ENCODE measurements at places on chromosomes 6 and 20. TPM values are rescaled to one million over a fixed set of nuclear protein-coding genes. Genes with fewer than 3 reads are reported as not detected.
A peak's percentile ranks its signal among the peaks of the same experiment; 100 is the strongest.

The GCNT2 gene
- 54.3 TPM for total RNA-seq

The TINAG gene
- not detected for total RNA-seq

- H3K27ac ChIP-seq, result no peak overlapping the region
- H3K36me3 ChIP-seq, result no peaks in the 10 kb centered on the region
- no peaks in the 10 kb centered on the region for H3K27me3 ChIP-seq
- no peak for DNase-seq
- H3K4me3 ChIP-seq, result no peak overlapping the region
- H3K4me1 ChIP-seq, result no peaks in the 10 kb centered on the region
These were observed 29.3 kb upstream of the PRDM1 start for GRCh38 chr6:106056746-106057390.

GRCh38 chr6:41120058-41120457 is 34.1 kb downstream of the TREML1 start:
- H3K27ac ChIP-seq, result no peak overlapping the region
- no peak overlapping the region for H3K4me3 ChIP-seq
- no peaks in the 10 kb centered on the region for H3K27me3 ChIP-seq
- no peaks in the 10 kb centered on the region for H3K4me1 ChIP-seq
- DNase-seq, result no peak

The HLA-DPB1 gene
- total RNA-seq, result 32.3 TPM

The PSMB9 gene
- 2.9 TPM for total RNA-seq

The PNPLA1 gene
- total RNA-seq, result not detected

GRCh38 chr6:43970068-43970912 is 157.0 kb downstream of the MRPL14 start:
- no peaks in the 10 kb centered on the region for H3K27me3 ChIP-seq
- peak; percentile 37 for DNase-seq
- H3K4me3 ChIP-seq, result no peak overlapping the region
- H3K4me1 ChIP-seq, result no peaks in the 10 kb centered on the region
- no peak overlapping the region for H3K27ac ChIP-seq

DNA sequence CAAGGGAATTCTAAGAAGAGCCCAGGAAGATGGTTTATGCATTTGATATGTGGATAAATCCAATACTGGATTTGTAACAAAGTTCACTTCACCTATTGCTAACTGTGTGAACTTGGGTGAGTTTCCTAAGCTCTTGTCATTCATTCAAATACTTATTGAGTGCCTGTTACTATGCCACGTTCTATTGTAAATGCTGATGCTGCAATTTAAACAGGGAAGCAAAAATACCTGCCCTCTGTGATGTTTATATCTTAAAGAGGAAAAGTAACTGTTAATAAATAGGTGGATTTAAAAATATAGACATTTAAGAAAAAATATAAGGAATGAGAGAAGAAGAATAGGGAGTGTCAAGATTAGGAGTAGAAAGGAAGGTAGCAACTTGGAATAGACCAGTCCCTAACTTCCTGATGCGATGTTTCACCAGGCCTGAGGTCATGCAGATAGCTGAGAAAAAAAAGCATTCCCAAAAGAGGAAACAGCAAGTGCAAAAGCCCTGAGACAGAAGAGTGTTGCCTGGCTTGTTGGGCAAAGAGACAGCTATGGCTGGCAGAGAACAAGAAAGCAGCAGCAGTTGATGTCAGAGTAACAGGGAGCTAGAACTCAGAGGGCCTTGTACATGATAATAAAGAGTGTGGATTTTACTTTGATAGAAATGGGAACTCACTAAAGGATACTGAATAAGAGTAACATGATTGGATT is 54.3 kb upstream of the TCF21 start:
- no peaks in the 10 kb centered on the region for H3K27me3 ChIP-seq
- H3K36me3 ChIP-seq, result no peaks in the 10 kb centered on the region
- no peak overlapping the region for H3K4me3 ChIP-seq
- no peak for DNase-seq
- no peak overlapping the region for H3K27ac ChIP-seq
- H3K4me1 ChIP-seq, result no peaks in the 10 kb centered on the region

GRCh38 chr20:17493173-17493572 is 38.0 kb downstream of the BFSP1 start:
- DNase-seq, result no peak
- H3K4me1 ChIP-seq, result no peaks in the 10 kb centered on the region
- no peak overlapping the region for H3K27ac ChIP-seq
- no peaks in the 10 kb centered on the region for H3K36me3 ChIP-seq

The STK4 gene
- total RNA-seq, result 33.8 TPM

- DNase-seq, result no peak
- no peak overlapping the region for H3K27ac ChIP-seq
- no peaks in the 10 kb centered on the region for H3K36me3 ChIP-seq
- 0 out of 2 replicates have a peak, but pooled peaks cover 4% of the 10 kb centered on the region for H3K4me1 ChIP-seq
These were observed 517.3 kb upstream of the PTCHD4 start for GRCh38 chr6:48628316-48628715.

The TRIM31 gene
- total RNA-seq, result not detected

GRCh38 chr6:41966214-41966920 is 24.8 kb upstream of the CCND3 start:
- no peak for DNase-seq
- H3K27ac ChIP-seq, result peak overlapping the region; percentile 16
- no peaks in the 10 kb centered on the region for H3K36me3 ChIP-seq

GRCh38 chr20:40811660-40812414 is 122.8 kb upstream of the MAFB start:
- H3K27me3 ChIP-seq, result no peaks in the 10 kb centered on the region
- no peak overlapping the region for H3K4me3 ChIP-seq
- no peak for DNase-seq
- no peak overlapping the region for H3K27ac ChIP-seq

The PRSS16 gene
- total RNA-seq, result 20.2 TPM

DNA sequence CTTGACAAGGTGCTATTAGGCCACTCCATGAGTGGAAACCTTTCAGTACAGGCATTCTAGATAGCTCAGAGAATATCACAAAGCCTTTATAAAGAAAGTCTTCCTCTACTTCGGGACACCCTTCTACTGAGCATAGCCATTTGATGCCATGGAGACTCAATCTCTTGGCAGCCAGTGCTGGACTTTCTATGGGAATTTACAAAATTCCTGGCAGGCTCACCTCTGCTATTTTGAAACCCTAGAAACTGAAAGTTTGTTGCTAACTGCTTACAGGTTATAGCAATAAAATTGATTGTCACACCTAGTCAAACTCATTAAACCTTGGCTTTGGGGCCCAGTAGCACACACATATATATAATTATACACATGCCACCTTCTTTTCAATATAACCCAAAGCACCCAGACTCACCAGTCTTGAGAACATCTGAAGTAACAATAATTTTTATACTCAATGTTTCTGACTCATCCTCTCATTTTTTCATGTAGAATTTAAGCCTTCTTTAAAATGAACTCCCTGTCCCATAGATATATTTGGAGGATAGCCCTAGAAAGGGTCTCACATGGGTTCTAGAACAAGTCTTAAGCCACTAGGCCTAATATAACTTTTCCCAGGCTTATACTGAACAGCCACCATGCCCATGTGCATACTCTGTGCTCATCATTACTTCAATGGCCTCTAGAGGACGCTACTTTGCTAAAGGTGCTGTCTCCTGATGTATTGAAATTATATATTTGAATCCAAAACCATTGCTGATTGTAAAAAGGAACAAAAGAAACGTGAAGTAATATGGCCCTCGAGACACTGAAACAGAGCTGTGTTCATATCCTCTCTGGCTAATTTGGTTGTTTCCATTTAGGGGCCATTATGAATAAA is 368.1 kb upstream of the MARCKS start:
- H3K4me3 ChIP-seq, result no peak overlapping the region
- DNase-seq, result no peak
- no peaks in the 10 kb centered on the region for H3K4me1 ChIP-seq
- H3K36me3 ChIP-seq, result no peaks in the 10 kb centered on the region

The PDE7B gene
- total RNA-seq, result not detected

The CD109 gene
- 4.9 TPM for total RNA-seq

GRCh38 chr20:2387180-2387577 is 6.5 kb downstream of the TGM6 start:
- no peak overlapping the region for H3K27ac ChIP-seq
- peak; percentile 86 for DNase-seq
- H3K36me3 ChIP-seq, result no peaks in the 10 kb centered on the region
- H3K4me3 ChIP-seq, result no peak overlapping the region
- H3K4me1 ChIP-seq, result no peaks in the 10 kb centered on the region

The RIPPLY2 gene
- total RNA-seq, result 1.9 TPM

DNA sequence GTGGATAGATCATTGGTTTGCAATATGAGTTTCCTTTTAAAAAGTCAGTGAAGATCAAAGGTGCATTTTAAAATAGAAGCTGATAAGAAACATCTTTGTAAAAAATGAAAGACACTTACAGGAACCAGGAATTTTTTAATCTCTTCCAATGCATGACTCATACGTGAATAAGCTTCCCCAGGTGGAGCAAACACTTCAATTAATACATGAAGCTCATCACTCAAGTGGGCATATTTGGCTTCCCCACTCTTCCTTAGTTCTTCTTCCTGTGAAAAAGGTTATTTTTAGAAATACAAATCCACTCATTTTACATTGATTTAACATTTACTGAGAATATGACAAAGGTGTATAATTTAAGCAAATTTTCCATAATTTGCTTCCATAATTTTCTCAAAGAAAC is 308.1 kb downstream of the KHDRBS2 start:
- no peak overlapping the region for H3K4me3 ChIP-seq
- H3K36me3 ChIP-seq, result no peaks in the 10 kb centered on the region
- H3K4me1 ChIP-seq, result peaks cover 2% of the 10 kb centered on the region
- H3K27me3 ChIP-seq, result no peaks in the 10 kb centered on the region
- DNase-seq, result no peak
- H3K27ac ChIP-seq, result no peak overlapping the region

The SLC32A1 gene
- total RNA-seq, result 0.33 TPM

The GHRH gene
- total RNA-seq, result not detected

The IL17A gene
- not detected for total RNA-seq

DNA sequence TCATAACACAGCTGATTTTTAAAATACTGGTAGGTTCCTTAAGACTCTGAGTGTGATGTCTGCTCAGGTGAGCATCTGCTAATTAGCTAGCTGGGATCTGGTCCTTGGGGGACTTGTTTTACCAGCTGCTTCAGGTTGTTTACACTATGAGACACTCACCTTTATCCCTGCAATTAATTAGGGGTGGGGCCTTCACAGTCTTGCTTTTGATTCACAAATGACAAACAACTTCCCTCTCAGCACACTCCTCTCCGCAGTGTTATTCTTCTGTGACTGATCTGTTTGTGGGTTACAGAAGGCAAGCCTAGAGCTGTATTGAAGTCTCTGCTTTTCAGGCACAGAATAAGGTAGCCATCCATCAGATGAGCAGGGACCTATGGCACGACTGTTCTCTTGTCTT is 62.0 kb upstream of the CD83 start:
- DNase-seq, result no peak
- no peaks in the 10 kb centered on the region for H3K36me3 ChIP-seq
- H3K27me3 ChIP-seq, result no peaks in the 10 kb centered on the region
- H3K4me1 ChIP-seq, result no peaks in the 10 kb centered on the region
- H3K4me3 ChIP-seq, result no peak overlapping the region
- H3K27ac ChIP-seq, result no peak overlapping the region

The TDP2 gene
- total RNA-seq, result 51.6 TPM

GRCh38 chr6:110097443-110097842 is 82.0 kb downstream of the WASF1 start:
- no peak for DNase-seq
- no peak overlapping the region for H3K4me3 ChIP-seq
- no peak overlapping the region for H3K27ac ChIP-seq
- no peaks in the 10 kb centered on the region for H3K36me3 ChIP-seq
- H3K27me3 ChIP-seq, result no peaks in the 10 kb centered on the region

- H3K4me3 ChIP-seq, result no peak overlapping the region
- H3K36me3 ChIP-seq, result no peaks in the 10 kb centered on the region
- no peak overlapping the region for H3K27ac ChIP-seq
- DNase-seq, result no peak
- H3K27me3 ChIP-seq, result no peaks in the 10 kb centered on the region
- H3K4me1 ChIP-seq, result no peaks in the 10 kb centered on the region
These were observed 977.7 kb upstream of the SLC35B3 start for GRCh38 chr6:9412951-9413559.

GRCh38 chr6:131568726-131569125 is 4.3 kb upstream of the ARG1 start:
- no peak overlapping the region for H3K27ac ChIP-seq
- no peaks in the 10 kb centered on the region for H3K4me1 ChIP-seq
- H3K36me3 ChIP-seq, result no peaks in the 10 kb centered on the region
- H3K4me3 ChIP-seq, result no peak overlapping the region

DNA sequence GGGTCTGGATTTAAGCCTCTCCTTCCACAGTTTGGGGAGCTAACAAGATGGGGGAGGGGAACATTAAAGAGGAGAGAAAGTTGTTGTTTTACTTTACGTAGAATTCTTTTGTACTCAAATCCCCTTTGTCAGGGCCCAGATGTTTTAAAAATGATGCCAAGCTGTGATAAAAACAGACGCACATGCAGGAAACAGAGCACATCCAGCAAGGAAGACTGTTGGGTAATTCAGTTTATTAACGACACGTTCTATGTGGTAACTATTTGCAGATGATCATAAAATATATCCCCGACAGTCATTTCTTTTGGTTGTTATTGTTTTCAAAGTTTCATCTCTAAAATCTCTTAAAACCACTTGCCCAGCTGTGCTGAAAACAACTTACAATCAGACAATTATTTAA is 307.0 kb upstream of the PRDM1 start:
- no peaks in the 10 kb centered on the region for H3K36me3 ChIP-seq
- no peak overlapping the region for H3K27ac ChIP-seq
- H3K27me3 ChIP-seq, result no peaks in the 10 kb centered on the region
- no peak for DNase-seq
- H3K4me1 ChIP-seq, result no peaks in the 10 kb centered on the region

DNA sequence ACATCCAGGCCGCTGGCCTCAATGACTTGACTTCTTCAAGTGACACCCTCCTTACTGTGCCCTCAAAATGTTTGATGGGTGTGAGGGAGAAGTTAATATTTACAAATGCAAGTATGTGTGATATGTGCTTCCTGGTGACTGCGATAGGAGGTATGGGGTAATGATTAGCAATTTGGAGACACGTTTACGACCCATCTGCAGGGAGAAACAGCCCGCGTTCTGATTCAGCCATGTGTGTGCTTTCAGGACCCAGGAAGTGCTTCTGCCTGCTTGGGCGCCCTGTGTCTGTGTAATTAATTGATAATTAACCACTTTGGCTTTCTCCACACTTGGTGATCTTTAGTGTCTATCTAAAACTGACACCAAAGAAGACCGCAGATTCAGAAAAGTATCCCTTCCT is 25.0 kb downstream of the SIRPA start:
- no peak overlapping the region for H3K27ac ChIP-seq
- H3K36me3 ChIP-seq, result no peaks in the 10 kb centered on the region
- no peaks in the 10 kb centered on the region for H3K27me3 ChIP-seq
- no peak overlapping the region for H3K4me3 ChIP-seq
- no peaks in the 10 kb centered on the region for H3K4me1 ChIP-seq

The SEMG1 gene
- 4.5 TPM for total RNA-seq

The DDX43 gene
- total RNA-seq, result not detected

- no peaks in the 10 kb centered on the region for H3K27me3 ChIP-seq
- no peaks in the 10 kb centered on the region for H3K36me3 ChIP-seq
- DNase-seq, result no peak
- H3K27ac ChIP-seq, result no peak overlapping the region
- H3K4me3 ChIP-seq, result no peak overlapping the region
These were observed 119.9 kb downstream of the RNF144B start for GRCh38 chr6:18507018-18507415.

GRCh38 chr20:32539026-32539816 is 45.9 kb downstream of the NOL4L start:
- H3K4me3 ChIP-seq, result no peak overlapping the region
- peaks cover 3% of the 10 kb centered on the region for H3K27me3 ChIP-seq
- no peak for DNase-seq
- H3K27ac ChIP-seq, result no peak overlapping the region

Data from H1 (cell line).